Epithelial cell of proximal tubule (primary cell): ENCODE measurements at places on chromosomes 12 and 14.

- no peak for DNase-seq
Observed at GRCh38 chr12:67515679-67516340, 132.7 kb upstream of the DYRK2 start.

- no peak for DNase-seq
Observed at GRCh38 chr12:99287136-99287535, 360.4 kb upstream of the GARIN6 start.

DNA sequence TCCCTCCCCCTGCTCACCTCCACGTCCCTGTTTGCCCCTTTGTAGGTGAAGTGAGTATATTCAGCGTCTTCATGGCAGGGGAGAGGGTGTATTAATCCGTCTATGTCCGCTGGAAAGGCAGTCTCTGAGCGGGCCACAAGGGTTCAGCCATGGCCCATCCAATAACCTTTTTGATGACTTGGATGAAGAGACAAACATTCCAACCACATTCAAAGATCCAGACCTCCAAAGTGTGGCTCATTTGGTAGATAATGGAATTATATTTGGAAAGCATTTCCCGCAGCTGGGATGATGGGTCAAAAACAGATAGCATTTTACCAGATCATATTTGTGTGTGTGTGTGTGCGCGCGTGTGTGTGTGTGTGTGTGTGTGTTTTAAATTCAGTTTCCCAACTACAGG, 345.9 kb downstream of the DPF3 start:
- DNase-seq, result no peak

GRCh38 chr12:80872053-80872452, 65.7 kb downstream of the LIN7A start:
- no peak for DNase-seq

GRCh38 chr12:76899522-76899921, 20.7 kb upstream of the CSRP2 start:
- DNase-seq, result no peak

DNA sequence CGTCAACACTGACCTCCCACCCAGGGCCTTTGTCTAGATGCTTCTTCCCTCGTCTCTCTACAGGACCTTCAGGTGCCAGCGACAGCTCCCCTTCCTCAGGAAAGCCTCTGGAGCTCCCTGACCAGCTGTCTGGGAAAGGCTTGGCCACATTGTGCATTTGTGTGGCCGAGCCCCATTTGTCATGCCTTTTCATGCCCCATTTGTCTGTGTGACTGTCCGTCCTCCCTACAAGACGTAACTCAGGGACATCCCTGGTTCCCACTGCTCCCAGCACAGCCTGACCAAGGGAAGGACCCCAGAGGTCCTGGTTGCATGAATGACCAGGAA, 23.8 kb downstream of the ZFYVE21 start:
- no peak for DNase-seq

DNA sequence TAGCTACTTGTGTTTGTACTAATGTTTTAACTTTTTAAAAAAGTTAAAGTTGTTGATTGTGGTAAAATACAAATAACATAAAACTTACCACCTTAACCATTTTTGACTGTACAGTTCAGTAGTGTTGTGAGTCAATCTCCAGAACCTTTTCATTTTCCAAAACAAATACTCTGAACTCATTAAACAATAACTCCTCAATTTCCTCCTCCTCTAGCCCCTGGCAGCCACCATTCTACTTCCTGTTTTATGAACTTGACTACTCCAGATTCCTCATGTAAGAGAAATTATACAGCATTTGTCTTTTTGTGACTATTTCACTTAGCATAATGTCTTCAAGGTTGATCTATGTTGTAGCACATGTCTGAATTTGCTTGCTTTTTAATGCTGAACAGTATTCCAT, 299.1 kb upstream of the AMIGO2 start:
- DNase-seq, result no peak

GRCh38 chr14:50974118-50974517, 29.8 kb upstream of the PYGL start:
- no peak for DNase-seq

DNA sequence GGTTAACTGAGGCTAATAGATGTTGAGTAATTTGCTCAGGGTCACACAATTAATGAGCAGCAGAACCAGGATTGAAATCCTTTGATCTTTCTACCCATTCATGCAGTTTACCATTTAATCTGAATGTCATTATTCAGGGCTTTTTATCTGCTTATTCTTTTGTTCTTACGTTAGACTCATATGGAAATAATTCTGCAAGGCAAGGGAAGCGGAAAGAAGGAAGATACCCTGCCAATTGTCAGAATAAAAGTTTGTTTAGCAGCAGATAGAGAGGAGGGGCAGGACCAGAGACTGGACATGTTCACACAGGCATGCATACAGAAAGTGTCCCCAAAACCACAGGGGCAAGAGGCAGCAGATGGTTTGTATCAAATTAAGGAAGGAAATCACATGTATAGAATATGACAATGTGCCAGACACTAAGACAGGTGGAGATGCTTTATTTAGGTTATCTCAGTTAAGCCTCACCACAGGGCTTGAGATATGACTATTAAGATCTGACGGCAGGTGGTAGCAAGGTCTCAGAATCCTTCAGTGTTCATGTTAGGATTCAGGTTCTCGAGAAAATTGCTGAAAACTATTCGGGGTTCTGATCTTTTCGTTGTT, 29.8 kb downstream of the BRMS1L start:
- no peak for DNase-seq

- DNase-seq, result no peak
Observed at GRCh38 chr12:66960704-66961690, 282.1 kb upstream of the GRIP1 start.

- no peak for DNase-seq
Observed at GRCh38 chr14:36485773-36486172, 34.3 kb downstream of the NKX2-1 start.

DNA sequence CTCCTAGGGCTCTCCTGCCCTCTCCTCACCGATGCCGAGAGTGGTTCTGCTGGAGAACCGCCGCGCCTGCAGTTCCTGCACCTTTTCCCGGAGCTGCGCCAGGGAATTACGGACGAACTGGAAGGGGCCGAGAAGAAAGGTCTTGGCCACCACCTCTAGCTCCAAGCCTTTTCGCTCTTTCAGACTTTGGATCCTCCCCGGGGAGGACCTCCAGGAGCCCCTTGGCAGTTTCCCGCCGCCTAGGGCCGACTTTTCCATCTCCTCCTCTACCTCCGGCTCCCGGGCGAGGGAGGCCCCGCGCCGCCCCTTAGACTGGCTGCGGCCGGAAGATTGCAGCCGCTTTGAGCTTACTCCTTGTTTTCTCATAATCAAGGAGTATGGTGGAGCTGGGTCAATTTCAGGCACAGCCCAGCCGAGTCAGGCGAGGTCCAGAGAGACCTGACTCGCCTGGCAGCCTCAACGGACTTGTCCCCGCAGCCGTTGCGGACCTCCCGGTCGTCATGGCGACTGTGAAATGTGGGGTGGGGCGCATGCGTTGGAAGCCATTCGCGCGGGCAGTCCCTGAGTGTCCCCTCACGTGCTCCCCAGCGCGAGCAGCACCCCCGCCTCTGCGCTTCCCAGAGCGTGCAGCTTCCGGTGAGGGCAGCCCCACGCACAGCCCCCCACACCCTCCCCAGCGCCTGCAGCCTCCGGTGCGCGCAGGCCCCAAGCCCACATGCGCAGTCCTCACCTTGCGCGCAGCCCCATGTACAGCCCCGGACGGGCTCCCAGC, at the start of gene DPY19L2:
DPY19L2 (minus strand) TSS at position 466 of the 772 bp plus-strand sequence; CDS start at position 366, 100 bp downstream.
- no peak for DNase-seq
